Naive thymus-derived CD4-positive, alpha-beta T cell (primary cell): ENCODE measurements at places on chromosomes 5 and 9.

GRCh38 chr5:138559937-138560336 is 15.3 kb downstream of the HSPA9 start:
- DNase-seq: no peak

DNA sequence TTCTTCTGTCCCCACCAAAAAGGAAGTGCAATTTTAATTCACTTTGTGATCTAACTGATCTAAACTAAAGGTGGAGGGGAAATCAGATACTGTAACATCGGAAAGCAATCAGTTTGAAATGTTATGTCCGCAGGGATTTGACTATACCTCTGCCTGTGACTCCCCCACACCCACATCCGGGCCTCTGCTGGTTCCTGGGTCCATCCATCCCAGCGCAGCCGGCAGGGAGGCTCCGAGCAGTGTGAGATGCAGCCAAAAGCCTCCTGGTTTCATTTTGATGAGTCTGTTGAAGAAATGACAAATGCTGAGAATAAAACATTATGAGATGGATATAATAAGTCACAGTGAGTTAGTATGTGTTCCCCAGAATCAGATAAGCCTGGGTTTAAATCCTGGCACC is 8.6 kb downstream of the FSTL4 start:
- DNase-seq: no peak

DNA sequence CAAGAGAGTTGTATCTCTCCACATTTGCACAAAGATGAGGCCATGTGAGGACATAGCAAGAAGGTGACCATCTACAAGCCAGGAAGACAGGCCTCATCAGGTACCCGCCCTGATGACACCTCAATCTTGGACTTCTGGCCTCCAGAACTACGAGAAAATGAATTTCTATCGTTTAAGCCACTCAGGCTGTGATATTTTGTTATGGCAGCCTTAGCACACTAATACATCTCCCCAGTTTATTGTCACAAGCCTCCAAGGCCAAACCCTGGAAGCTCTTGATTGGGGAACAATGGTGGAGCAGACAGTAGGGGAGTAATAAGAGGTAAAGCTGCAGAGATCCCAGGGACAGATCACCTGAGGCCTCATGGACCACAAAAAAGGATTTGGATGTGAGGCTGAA is 7.7 kb upstream of the P4HA2 start:
- DNase-seq: no peak

- DNase-seq: no peak
Measured at GRCh38 chr5:74927336-74927735, 61.1 kb upstream of the FAM169A start.

- DNase-seq: no peak
Measured at GRCh38 chr9:26807161-26807560, 85.4 kb downstream of the CAAP1 start.

DNA sequence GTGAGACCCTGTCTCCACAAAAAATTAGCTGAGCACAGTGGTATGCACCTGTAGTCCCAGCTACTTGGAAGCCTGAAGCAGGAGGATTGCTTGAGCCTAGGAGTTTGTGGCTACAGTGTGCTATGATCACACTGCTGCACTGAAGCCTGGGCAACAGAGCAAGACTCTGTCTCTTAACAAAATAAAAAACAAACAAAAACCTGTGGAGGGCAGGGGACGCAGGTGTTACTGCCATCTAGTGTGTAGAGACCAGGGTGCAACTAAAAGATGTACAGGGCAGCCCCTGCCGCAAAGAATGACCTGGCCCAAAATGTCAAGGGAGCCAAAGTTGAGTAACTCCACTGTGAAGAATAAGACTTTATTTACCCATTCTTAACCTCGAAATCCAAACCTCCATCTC is 27.1 kb downstream of the ASPN start:
- DNase-seq: no peak

DNA sequence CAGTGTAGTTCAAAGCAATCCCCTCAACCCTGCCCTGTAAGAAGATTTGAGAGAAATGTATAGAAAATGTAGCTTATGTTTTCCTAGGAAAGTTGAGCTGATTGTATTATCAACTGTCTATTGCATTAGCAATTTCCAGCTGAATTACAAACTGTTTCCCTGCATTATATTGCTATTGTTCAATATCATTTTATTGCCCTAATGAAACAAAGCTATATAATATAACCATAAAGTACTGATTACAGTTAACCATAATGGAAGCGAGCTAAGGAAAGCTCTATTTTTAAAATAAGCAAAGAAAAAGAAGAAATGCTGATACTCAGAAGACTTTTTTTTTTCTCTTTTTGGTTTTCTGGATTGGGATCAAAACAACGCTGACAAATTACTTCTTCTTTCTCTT is 228.3 kb downstream of the EFNA5 start:
- DNase-seq: no peak

DNA sequence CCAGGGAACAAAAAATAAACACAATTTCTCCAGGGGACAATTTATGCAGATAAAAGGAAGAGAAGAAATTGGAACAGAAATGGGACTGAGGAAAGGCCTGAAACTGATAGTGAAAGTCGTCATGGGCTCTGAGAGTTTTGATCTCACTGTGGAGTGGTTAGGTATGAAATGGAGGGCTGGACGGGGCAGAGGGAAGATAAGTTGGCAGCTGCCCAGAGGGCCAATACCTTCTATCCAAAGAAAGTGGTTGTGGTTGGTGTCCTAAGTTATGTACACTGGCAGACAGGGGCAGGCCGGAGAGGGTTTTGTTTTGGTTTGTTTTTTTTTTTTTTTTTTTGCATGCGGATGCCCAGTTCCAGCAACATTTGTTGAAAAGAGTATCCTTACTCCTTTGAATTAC is 46.1 kb downstream of the ZNF618 start:
- no peak for DNase-seq

- DNase-seq: no peak
Measured at GRCh38 chr5:13478831-13479465, 465.5 kb downstream of the DNAH5 start.

DNA sequence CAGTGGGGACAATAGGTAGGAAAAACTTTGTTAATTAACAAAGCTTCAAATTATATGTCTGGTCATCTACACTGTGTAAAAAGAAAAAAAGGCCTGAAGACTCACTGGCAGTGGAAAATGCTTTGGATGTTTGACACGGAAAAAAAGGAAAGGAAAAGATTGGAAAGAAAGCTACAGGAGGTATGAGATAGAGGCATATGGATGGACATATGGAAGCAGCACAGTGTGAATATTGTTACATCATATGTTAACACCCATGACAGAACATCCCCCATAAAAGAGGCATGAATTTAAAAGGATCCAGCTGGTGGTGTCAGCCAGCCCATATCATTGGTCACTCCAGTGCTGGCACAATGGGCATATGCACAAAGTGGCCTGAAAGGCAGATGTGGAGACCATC is 19.0 kb upstream of the ADAMTS19 start:
- DNase-seq: no peak

- DNase-seq: no peak
Measured at GRCh38 chr5:32387841-32388240, 56.7 kb downstream of the ZFR start.

- DNase-seq: no peak
Measured at GRCh38 chr5:84436866-84437265, 52.2 kb upstream of the EDIL3 start.

DNA sequence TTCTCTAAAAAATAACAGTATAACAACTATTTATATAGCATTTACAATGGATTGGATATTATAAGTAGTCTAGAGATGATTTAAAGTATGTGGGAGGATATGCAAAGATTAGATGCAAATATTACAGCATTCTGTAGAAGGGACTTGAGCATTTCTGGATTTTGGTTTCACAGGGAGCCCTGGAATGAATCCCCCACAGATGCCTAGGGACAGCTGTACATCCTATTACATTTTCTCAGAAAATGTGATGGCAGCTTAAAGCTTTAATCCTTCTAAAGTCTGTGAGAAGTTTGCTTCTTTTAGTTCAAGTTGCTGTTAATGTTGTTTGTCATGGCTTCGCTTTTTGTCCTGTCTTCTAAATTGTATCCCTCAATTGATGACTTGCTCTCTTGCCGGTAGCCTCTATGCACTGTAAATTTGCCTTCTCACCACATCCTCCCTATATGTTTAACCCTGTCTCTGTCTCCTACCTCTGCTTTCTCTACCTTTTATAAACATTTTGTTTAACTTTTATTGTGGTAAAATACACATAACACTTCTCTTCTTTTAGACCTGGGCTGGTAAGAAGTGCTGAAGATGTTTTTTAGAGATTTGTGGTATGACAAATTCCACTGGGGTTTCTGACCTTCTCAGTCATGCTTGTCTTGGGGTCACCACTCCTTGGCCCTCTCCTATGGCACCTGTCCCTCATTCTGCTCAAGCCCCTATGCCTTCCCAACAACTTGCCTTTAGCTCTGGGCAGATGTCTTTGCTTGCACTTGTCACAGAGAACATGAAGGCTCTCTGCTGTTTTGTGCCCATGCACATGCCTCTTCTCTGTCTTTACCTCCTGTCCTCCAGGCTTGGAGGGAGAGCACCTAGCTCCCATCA is 37.9 kb downstream of the LNPEP start:
- DNase-seq: no peak

DNA sequence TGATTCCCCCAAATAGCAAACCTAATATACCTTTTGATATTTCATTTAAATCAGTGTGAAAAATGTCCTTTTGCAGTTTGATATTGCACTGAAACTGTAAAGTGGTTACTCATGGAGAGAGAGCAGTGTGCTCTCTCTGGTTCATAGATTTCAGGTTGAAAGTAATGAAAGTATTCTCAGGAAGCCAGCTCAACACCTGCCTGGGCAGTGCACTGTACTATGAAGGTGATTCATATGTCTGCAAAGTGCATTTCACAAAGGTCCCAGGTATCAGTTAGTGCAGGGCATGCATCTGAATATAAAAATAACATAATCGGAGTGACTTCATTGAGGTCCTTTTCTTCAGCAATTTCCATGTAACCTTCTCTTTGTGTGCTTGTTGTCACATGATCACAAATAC is 274.3 kb downstream of the CDH18 start:
- no peak for DNase-seq

DNA sequence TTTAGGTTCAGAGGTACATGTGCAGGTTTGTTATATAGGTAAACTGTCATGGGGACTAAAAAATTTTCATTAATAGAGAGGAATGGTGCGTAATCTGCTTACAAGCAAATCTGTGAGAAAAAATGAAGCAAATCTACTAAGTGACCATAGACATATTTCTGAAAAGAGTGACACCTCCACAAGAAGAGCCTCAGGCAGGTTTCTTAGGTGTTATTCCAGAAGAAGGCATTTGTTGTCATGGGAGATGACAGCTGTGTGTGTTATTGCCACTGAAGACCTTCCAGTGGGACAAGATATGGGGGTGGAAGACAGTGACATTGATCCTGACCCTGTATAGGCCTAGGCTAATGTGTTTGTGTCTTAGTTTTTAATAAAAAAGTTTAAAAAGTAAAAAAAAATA is 68.8 kb upstream of the PANK3 start:
- no peak for DNase-seq

DNA sequence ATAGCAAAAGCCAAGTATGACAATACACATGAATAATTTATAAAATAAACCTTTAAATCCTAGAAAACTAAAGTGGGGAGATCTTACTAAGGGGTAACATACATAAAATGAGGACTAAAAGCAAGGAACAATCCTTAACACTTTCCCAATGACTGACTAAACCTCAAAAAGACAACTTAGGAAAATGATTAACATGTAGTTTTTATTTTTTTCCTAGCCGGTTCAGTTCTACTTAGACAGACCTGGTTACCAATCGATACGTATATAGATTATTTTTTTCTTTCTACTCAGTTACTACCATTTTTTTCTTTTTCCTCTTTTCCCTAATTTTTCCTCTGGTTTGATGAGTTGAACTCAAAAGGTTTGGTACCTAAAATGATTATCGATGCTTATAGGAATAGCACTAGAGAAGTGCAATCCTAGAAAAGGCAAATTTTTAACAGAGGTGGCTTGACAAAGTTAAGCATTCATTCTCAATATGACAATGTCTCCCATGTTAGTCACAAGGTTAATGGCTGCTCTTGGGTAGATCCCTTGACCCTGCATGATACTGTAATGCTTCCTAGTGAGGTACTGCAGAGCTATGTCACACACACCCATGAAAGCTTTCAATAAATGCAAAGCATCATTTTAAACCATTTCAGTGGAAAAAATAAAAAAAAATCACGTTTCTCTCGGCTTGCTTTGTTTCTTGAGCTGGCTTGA is 41.5 kb downstream of the FBXO4 start:
- DNase-seq: no peak

DNA sequence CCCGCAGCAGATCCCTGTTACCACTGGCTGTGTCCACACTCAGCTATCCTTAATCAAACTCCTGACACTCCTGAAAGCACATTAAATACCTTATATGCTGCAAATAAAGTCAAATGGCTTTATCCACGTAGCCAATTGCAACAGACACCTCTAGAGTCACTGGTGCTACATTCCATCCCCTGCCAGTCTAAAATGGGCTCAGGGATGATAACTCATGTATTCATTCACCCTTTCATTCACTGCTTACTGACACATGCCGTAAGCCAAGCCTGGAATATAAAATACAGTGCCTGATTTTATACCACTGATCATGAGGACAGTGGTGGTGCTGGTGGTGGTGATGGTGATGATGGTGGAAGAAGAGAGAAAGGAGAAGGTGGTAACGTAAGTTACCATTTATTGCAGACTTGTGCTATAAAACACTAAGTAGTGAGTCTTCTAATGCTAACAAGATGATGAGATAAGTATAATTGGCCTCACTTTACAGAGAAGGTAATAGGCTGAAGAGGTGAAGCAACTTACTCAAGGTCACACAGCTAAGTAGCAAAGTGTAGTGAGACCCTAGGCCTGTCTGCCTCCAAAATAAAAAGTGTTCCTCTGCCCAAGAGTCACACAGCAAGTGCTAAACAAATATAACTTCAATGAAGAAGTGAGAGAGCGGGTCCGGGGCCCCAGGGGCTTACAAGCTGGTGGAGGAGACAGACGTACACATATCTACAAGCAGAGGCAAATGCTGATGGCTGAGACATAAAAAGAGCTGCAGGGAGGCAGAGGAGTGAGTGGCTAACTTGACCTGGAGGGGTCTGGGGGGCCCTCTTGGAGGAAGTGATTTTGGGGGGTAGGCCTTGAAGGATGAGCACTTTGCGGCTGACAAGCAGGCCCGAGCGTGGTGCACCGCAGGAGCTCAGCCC is 1.2 kb downstream of the TTLL11 start:
- no peak for DNase-seq

GRCh38 chr5:154234551-154234950 is 44.0 kb downstream of the GALNT10 start:
- DNase-seq: no peak

GRCh38 chr5:1797855-1798254 is 1.8 kb downstream of the MRPL36 start:
- DNase-seq: no peak

- no peak for DNase-seq
Measured at GRCh38 chr5:120759587-120759986, 295.5 kb downstream of the PRR16 start.
